Stimulated activated CD8-positive, alpha-beta memory T cell treated with anti-CD3 and anti-CD28 coated beads, Interleukin-15, amount 100 ng/mL, for 48 hours (primary cell): ENCODE measurements at places on chromosomes 13 and 19.
A peak's percentile ranks its signal among the peaks of the same experiment; 100 is the strongest.

DNA sequence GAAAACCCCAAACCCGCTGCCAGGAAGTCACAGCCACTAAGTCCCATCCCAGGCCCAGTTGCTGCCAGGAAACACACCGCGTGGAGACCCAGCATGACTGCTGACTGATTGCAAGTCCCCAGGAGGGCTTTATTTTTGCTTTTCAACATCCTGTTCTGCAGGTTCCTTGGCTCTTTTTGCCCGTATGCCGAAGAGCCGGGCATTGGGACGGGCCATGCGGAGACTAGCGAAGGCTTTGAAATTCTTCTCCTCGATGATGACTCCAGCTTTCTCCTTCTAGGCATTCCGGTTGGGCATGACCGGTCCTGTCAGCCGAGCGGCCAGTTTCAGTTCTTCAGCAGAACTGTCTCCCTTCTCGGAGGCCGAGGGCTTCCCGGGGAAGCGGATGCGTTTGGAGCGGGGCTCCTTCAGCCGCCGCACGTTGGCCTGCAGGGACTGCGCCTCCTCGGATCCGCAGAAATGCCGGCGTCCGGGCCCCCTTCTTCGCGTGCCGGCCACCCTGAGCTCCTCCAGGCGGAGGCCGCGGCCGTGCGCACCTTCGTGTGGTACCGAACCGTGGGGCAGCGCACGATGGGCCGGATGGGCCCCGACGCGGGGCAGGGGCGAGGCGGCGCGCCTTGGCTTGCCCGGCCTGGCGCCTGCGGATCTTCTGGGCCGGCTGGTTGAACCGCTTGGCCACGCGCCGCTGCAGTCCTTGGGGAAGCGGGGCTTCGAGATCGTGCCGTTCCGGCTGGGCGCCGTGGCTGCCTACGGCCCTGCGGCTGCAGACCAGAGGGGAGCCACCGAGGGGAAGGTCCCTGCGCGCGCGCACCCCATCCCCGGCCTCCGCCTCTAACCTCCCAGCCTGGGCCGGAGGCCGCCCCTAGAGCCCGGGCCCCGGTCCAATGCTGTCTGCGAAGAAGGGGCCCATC lies 15.2 kb downstream of the ZSCAN5C start:
- DNase-seq = no peak

DNA sequence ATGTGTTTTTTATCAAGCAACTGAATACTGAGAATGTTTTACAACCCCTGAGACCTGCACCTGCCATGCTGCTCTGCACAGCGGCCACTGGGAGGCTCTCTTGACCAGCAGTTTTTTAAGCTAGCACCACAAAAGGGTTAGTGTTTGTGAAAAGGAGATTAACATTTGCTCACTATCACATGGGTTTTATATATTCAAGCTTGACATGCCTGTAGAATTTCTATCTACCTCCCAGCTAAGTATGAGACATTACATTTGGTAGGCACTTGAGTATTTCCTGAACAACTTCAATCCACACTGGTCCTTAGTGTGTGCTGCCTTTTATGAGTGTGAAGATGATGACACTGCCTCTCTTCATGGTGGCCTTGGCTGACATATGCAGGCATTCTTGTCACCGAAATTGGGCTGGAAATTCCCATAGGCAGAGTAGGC lies 1238.9 kb downstream of the UQCRFS1 start:
- no peak for DNase-seq

GRCh38 chr13:92994056-92994455 lies 232.6 kb upstream of the GPC6 start:
- DNase-seq = no peak

DNA sequence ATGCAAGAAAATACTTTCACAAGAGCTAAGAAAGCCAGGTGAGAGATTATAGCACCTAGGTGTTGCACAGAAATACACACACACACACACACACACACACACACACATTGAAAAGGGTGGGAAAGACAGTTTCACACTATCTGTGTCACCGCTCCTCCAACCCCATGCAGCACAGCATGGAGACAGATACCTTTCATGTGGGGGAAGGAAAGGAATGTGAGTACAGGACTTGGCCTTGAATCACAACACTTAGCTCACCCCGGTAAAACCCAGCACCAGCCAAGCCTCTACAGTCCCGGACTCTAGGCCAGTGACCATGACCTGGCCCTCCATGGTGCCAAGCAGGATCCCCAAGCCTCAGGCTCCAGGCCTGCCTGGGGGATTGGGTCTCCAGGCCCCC lies 462.0 kb upstream of the SPRY2 start:
- DNase-seq = no peak

DNA sequence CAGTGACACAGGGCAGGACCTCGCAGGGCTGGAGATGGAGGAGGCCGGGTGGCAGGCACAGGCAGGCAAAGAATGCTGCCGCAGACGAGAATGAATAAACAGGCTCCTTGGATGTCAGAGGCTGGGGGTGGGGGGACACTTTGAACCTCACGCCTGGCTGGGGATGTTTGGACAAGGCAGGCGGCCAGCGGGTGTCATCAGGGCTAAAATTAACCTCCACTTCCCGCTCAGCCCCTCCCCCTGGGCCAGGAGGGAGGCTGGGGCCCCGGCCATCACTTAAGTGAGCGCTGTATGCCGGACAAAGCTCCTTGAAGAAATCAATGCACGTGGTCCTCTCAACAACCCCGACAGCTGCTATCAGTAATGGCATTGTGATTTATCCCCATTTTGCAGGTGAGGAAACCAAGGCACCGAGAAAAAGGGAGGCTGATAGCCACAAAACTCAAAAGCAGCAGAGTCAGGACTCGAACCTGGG lies 10.3 kb upstream of the FUT5 start:
- no peak for DNase-seq

GRCh38 chr19:18046059-18046718 lies 38.2 kb downstream of the ARRDC2 start:
- DNase-seq = peak; percentile 20

GRCh38 chr19:33227870-33228599 lies 2.4 kb upstream of the SLC7A10 start:
- DNase-seq = no peak

DNA sequence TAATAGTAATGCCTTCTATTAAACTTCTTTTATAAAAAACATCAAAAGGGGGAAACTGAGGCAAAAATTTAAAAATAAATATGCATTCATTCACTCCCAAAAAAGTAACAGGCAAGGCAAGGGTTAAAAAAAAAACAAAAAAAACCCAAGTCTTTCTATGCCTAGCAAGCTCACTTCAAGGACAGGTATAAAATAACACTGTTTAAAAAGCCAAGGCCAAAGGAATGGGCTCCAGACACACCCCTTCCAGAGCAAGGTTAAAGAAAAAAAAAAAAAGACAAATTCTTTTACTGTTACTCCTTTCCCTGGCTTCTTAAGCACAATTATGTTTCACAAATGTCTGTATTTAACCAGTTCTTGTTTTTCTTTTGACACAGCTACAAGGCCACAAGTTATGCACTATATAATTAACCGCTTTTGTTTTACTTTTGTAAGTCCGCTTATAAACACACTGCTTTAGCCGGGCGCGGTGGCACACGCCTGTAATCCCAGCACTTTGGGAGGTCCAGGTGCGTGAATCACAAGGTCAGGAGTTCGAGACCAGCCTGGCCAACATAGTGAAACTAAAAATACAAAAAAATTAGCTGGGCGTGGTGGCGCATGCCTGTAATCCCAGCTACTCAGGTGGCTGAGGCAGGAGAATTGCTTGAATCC lies 3.6 kb downstream of the SIGLEC11 start:
- no peak for DNase-seq

DNA sequence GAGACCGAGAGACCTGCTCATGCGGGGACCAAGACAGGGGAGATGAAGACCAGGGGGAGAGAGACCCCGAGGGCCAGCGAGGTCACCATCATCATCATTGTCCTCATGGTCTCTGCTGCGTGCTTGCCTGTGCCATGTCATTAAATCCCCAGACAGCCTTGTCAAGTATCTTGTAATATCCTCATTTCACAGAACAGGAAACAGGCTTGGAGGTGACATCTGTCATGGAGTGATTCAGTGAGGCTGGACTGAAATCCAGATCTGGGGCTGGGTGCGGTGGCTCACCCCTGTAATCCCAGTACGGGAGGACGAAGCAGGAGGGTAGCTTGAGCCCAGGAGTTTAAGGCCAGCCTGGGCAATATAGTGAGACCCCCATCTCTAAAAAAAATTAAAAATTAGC lies 5.9 kb upstream of the NANOS2 start:
- DNase-seq = no peak

DNA sequence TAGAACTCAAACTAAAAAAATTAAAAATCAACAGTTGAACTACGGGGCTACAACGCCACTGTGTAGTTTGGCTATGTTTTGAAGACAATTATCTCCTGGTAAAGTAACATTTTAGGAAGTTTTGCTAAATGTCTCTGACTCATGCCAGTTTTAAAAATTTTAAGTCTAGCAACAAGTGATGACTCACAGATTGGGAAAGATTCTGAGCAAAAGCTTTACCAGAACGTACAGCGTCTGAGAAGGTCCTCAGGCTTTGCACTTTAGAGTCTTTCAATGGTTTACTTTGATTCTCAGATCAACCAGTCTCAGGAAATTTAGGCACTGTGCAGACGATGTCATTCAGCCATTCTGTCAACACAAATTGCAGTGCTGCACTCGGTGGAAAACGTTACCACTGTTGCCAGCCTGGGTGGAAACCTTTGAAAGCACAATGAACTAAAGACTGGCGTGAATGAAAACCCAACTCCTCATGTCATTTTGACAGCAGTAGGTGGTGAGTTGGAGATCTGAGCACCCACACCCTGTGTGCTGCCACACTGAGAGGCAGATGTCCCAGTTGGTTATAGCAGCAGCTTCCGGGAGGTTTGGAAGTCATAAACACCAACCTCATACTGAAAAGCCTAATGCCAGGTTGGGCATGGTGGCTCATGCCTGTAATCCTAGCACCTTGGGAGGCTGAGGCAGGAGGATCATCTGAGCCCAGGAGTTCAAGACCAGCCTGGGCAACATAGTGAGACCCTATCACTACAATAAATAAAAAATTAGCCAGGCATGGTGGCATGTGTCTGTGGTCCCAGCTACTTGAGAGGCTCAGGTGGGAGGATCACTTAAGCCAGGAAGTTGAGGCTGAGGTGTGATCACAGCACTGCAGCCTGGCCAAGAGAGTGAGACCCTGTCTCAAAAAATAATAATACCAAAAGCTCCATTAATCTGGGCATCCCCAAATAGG lies 6.3 kb upstream of the WTIP start:
- no peak for DNase-seq

GRCh38 chr13:107450931-107451330 lies 764.4 kb downstream of the LIG4 start:
- no peak for DNase-seq

DNA sequence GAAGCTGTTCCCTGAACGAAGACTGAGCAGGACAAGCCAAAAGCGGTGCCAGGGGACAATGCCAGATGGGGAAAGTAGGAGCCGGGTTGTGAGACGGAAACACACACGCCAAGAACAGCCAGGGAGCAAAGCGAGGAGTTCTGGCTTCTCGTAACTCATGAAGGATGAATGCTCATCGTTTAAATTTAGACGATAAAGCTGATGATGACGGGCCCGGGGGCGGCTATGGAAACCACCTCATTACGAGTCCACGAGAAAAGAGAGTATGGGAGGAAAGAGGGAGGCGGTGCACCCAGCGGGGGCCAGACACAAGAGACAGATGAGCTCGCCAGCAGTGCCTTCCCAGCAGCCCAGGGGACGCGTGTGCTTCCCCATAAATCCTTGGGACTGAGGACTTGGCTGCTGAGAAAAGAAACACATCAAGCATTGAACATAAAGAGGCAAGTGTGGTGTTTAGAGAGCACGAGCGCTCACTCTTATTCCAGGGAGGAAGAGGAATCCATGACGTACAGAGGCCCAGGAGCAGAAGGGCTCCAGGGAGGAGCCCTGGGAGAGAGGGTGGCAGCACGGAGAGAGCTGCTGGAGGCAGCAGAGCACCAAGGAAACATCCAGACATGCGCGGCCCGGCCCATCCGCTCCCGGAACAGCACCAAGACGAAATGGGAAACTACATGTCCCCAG lies 70.7 kb downstream of the EPS15L1 start:
- no peak for DNase-seq

- DNase-seq = peak; percentile 5
Measured at GRCh38 chr19:53102756-53103233, 427 bp downstream of the ZNF160 start.

DNA sequence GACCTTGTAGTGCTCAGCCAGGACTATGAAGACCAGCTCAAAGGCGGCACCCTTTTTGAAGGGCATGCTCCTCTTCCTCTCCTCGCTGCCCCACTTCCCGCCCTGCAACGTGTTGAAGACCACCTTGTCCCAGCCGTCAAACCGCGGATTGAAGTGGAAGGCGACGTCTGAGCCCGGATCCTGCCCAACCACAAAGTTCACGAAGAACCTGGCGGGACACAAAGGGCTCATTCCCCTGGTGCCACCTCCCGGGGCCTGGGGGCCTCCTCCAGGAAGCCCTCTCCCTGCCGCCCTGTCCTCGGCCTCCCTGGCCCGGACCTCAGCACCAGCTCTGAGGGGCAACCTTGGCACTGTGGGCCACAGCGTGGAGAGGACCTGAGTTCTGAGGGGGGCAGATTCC lies 4.0 kb downstream of the LGALS4 start:
- DNase-seq = no peak

DNA sequence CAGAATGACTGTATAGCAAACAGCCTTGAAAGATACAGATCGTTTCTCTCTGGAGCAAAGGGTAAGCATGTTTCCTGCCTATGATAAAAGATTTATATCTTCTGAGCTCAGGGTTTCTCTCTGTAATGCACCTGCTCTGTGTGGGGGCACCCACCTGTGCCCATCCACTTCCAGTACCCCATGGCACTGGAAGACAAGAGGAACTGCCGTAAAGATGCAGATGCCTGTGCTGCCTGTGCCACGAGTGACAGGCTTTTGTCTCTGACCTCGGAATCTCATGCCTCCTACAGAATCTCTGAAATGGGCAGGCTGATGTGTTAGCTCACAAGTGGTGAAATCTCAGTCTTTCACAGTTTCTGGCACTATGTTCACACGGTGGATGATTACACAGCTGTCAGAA lies 50.3 kb upstream of the ATP11A start:
- no peak for DNase-seq
